Activated CD8-positive, alpha-beta memory T cell treated with anti-CD3 and anti-CD28 coated beads, Interleukin-2, amount 50 U/mL, for 4 hours (primary cell): ENCODE measurements at places on chromosomes 11 and 22.

DNA sequence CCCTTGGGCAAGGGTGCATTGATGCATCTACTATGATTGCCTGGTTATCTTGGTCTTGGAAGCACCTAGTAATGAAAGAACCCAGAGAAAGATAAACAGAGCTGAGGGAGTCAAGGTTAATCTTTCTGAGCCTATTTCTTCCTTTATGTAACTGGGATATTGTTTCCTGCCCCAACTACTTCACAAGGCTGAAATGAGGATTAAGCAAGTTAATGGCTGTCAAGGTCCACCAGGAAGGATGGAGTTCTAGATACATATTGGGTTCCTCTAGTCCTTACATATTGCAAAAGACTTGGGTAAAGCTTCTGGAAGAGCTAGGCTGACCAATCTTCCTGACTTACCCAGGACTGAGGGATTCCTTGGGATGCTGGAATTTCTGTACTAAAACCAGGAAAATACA lies 589.8 kb downstream of the INSC start:
- DNase-seq, result no peak

DNA sequence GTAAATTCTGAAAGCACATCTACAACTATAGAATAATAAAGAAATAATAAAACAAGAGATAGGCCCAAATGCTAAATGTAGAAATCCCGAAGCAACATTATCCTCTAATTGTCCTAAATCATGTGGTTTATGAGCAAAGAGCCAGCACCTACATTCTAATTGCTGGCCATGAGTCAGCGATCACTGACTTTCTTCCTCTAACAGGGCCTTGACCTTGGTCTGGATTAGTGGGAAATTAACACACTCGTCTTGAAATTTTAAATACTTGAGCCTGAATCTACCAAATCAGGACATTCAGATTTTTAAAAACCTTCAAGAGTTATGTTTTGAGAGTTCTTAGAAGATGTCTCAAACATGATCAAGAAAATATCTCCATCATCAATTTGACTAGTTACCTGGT lies 727.6 kb downstream of the METTL15 start:
- no peak for DNase-seq

- DNase-seq, result no peak
Measured at GRCh38 chr11:113569391-113569790, 94.2 kb upstream of the DRD2 start.

DNA sequence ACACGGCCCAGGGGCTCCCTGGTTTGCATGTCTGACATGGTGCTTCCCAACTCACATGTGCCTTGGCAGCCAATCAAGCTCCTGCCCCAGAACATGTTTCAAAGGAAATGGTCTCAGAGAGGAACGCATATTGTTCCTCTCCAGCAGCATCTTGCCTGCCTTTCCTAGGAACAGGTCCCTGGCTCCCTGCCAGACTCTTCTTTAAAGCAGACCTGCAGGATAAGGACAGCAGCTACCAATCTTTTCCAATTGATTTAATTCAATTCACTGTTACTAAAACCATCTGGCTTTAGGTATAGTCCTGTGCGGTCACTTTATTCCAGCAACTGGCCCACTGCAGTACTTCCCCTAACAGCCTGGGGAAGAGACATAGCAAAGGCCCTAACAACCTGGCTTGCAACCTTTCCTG lies 79.9 kb downstream of the AMBRA1 start:
- no peak for DNase-seq

DNA sequence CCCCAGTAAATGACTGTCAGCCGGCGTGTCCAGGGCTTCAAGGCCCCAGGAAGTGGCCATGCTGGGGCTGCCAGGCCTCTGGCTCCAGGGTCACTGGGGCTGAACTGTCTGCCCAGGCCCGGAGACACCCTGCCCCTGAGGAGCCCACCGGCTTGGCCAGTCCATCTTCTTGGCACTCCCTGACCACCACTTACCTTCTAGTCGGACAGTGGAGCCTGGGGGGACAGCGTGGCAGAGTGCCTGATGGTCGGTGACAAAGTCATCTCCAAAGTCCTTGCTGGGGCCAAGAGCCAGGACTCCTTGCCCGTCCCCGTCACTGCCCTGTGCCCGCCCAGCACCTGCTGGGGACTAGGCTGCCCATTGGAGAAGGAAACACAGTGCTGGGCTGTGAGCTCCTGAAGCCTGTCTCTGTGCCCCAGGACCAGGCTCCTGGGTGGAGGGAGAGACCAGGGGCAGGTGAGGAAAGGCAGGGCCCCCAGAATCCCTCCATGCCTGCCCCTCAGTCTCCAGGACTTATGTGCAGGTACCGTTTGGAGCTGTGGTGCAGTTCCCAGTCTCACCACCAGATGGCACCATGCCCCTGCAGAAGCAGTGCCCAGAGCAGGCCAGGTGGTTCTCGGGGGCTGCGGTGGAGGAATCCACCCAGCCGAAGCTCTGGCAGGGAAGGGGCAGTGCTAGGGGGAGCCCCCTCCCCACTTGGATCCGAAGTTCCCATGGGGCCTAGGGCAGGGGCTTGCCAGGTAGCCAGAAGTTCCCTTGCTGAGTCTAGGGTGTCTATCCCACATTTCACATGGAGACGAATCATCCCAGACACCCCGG lies 6.0 kb upstream of the CCDC188 start:
- DNase-seq, result peak; percentile 93

DNA sequence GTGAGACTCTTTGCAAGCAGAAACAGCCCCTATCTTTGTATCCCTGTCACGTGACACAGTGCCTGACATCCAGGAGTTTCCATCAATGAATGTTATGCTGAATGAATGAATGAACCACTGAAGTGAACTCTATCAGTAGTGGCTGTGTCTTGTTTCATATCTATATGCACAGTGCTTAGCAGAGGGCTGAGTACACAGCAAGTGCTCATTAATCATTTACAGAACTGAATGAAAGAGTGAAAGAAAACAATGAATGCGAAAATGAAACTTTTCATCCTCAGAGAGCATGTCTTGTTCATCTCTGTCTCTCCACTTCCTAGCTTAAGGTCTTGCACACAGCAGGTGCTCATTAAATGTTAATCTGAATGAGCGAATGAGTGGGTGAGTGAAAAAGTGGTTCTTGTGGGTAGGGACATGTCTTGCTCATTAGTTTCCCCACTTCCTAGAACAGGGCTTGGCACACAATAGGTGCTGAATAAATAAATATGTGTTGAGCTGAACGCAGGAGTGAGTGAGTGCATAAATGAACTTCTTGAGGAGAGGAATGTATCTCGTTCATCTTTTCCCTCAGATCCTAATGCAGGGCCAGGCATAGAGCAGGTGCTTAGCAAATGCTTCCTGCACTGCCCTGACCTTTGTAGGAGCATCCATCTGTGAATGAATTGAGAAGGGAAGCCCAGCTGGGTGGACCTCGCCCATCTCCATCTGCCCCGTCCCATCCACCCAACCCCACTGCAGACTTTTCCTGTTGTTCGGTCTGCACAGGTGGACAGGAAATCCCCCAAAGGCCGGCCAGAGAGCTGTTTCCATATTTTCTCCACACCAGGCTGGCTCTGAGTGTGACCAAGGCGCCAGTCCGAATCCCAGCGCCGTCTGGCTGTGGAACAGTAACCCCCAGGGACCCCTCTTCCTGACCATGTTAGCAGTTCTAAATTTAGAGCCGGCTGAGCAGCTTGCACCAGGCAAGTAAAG lies 113.4 kb upstream of the CRYBB3 start:
- no peak for DNase-seq

- no peak for DNase-seq
Measured at GRCh38 chr22:30490399-30490798, 15.1 kb downstream of the SEC14L4 start.
